Fibroblast of pulmonary artery (primary cell): ENCODE measurements at places on chromosomes 6 and 20.
A peak's percentile ranks its signal among the peaks of the same experiment; 100 is the strongest.

DNA sequence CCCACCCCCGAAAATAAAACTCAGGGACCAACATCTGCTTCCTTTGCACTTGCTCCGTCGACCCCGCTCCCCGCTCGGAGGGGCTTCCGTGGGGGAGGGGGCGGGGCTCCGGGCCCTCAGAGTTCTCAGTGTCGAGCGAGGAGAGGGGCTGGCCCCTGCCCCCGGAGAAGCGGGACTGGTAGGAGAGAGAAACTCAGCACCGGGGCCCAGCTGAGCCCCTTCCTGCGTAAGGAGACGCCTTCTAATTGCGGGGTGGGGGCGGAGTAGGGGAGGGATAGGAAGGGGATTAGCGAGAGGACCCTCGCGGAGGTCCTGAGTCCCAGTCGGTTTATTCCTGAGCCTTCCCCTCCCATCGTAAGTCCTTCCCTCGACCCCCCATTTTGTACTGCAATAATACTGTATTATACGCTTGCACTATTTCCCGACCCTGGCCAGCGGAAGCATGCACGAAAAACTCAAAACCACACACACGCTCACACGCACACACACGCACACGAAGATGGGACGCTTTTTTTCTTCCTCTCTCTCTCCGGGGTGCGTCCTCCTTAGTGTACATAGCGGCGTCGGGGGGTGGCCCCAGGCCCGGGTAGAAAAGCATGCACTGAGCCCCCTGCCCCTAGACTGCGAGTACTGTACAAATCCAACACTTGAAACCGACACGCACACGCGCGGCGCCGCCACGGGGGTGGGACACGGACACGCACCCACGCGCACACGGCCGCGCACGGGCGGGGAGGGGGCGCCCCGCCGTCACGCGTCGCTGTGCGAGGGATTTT lies 22.1 kb upstream of the SLC22A7 start:
- no peak for DNase-seq

DNA sequence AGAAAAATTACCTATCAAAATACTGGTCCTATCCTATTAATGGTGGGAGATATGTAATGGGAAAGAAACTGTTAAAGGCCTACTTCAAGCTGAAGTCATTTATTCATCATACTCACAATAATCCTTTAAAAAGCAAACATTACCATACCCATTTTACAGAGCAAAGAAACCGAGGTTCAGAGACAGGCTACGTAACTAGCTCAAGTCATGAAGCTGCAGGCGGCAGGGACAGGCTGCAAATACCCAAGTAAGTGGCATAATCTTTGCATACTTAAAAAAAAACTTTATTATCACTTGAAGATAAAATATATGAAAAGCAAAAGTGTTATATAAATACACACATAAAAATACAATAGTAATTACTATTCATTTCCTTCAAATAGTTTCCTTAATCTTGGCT lies 2.6 kb downstream of the RALGAPA2 start:
- no peak for DNase-seq

DNA sequence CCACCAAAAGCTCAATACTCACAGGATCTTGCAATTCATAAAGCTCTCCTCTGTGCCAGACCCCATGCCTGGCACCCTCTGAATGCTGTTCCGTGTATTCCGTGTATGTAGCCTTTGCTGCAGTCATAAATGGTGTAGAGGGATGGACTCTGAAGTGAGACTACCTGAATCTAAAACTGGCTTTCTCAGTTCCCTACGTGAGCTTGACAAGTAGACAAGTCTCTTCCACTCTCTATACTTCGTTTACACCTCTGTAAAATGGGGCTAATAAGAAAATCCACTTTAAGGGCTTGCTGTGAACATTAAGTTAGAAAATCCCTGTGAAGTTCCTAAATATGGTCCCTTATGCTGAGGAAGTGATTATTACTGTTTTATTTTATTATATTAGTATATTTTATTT lies 31.5 kb downstream of the PPP1R16B start:
- no peak for DNase-seq

DNA sequence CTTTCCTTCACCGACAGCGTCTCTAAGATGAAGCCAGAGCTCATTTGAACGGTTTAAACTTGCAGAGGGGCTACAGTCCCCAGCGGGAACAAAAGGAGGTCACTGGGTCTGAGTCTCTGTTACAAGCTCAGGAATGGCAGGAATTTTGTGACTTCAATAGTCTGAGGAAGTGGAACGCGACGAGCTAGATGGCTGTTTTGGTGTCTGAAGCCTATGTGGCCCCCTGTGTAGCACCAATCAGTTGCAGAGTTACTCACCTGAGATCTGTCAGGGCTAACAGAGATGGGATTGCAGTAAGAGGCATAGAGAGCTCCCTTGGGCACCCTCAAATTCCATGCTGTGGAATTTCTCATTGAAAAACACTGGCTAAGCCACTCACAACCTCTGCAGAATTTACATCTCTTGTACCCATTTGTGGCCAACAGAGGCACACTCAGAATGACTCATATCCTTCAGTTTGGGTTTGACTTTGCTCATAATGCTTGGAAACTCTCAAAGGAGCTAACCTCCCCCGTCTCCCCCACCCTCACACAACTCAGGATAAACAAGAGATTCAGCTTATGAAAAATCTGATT lies 7.1 kb upstream of the TCP11 start:
- DNase-seq = peak; percentile 65

DNA sequence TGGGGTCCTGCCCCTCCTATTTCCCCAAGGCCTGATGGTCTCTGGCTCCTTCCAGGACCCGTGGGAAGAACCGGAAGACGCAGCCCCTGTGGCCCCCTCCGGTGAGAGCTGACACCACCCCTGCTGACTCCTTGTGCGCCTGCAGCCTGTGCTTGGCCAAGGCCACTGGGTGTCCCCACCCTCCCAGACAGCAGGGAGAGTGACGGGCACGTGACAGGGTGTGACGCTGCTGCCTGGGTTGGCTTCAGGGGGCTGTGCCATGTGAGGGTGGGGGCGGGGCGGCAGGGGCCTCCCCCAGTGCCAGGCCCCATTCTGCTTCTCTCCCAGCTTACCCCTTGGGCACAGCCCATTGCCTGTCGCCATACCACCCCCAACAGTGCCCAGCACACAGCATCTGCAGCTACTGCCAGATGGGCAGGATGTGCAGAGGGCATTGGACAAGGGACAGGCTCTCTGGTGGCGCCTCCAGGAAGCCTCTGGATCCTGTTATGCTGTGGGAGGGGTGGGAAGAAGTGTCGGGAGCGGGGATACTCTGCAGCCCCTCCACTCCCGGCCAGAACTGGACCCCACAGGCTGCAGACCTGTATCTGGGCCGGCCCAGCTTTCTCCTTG lies 2.9 kb downstream of the BIRC7 start:
- no peak for DNase-seq

- peak; percentile 51 for DNase-seq
These were observed 228.9 kb upstream of the JAG1 start for GRCh38 chr20:10902576-10903282.

DNA sequence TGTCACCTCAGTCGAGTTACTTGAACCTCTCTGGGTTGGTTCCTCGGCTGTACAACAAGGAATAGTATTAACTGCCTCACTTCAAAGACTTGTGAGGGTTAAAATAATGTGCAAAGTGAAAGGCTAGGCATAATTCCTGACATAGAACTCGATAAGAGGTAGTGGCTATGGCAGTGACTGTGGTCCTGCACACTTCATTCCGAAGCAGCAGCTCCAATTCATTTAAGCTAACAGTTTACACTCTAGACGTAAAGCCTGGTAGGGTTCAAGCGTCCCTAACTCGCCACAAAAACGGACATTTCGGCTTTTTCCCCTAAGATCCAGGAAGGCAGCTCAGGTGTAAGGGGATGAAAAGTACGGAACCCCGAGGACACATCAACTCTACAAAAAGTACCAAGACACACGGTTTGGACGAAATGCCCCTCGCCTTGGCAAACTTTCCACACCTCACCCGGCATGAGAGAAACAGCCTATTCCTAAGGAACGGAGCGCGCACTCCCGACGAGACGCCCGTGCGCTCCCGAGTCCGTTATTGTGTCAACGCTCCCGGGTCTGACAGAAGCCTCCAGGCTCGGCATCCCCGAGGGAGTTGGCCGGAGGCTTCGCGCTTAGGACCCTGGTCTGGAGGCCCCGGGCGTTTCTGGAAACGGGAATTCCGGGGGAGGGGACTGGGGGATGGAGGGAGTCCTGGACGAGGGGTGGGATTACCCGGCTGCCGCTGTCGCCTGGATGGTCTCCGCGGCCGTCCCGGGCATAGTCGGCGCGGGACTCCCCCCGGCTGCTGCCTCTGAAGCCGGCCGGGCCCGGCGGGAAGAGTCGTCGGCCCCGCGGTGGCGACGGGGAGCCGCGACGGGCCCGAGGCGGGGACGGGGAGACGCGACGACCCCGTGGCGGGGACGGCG lies 937 bp downstream of the ZNF318 start:
- DNase-seq = peak; percentile 49

GRCh38 chr6:70282312-70282918 lies 20.5 kb downstream of the COL9A1 start:
- DNase-seq = no peak

DNA sequence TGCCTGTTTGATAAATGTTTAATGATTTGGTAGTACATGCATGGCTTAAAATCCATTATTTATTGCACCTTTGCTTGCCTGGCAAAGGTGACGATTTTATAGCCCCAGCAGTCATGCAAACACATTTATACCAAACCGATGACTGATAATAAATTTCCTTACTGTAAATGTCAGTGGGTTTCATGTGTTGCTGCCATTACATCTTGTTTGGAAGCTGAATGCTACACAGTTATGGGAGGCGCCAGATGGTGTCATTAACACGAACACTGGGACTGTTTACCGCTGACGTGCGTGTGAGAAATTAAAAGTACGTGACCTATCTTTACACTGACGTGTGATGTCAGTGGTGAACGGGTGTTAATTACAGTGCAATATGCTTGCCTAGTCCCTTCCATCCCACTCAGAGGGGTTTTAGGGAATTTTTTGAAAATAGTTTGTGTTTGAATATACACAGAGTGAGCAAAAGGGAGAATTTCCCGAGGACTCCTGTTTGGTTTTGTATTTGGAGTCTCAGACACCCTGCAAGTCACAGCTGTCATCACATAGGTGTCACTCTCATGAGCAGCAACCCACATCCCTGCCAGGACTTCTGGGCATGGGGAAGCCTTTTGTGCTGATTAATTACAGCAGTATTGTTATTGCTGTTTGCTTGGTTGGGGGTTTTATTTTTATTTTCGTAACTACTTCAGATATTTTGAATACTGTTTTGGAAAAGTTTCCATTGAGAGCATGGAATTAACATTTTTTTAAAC lies 151.8 kb upstream of the INSM1 start:
- no peak for DNase-seq

GRCh38 chr6:143346004-143346403 lies 104.5 kb downstream of the ADAT2 start:
- no peak for DNase-seq

GRCh38 chr20:12217382-12217781 lies 299.7 kb downstream of the BTBD3 start:
- peak; percentile 32 for DNase-seq

- peak; percentile 2 for DNase-seq
These were observed 28.2 kb downstream of the PDRG1 start for GRCh38 chr20:31923388-31924331.

- no peak for DNase-seq
These were observed 25.7 kb downstream of the TGM2 start for GRCh38 chr20:38139156-38139912.

- peak; percentile 1 for DNase-seq
These were observed 760.3 kb upstream of the NRSN1 start for GRCh38 chr6:23365732-23366131.

DNA sequence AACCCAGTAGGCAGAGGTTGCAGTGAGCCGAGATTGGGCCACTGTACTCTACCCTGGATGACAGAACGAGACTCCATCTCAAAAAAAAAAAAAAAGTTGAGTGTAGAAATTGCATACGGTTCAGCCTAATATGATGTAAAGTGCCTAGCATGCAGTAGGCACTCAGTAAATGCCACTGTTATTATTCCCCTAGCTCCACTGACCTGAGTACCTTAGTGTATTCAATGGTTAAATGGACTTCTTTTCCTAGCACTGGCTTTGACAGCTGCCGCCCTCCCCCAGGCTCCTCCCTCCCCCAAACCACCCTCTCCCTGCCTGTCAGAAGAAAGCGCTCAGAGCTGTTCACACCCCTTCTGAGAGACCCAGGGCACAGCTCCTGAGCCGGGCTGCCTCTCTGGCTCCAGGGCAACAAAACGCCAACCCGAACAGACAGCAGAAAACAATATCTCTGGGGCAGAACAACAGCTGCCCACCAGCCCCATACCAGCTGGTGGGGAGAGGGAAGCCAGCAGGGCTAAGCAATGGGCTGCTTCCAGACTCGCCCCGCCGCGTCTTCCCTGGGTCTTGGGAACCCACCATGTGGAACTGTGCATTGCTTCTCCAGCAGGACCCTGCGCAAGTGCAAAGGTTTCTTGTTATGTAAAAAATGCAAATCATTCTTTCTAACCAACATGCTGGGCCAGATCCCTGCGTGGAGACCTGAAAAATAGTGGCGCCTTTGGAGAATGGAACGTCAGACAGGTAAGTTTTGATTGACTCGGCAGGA lies 4.5 kb downstream of the CPNE5 start:
- no peak for DNase-seq

- no peak for DNase-seq
These were observed 356.3 kb upstream of the IRAK1BP1 start for GRCh38 chr6:78511009-78511408.

- DNase-seq = no peak
These were observed 410.0 kb upstream of the SULF2 start for GRCh38 chr20:48195121-48195870.

DNA sequence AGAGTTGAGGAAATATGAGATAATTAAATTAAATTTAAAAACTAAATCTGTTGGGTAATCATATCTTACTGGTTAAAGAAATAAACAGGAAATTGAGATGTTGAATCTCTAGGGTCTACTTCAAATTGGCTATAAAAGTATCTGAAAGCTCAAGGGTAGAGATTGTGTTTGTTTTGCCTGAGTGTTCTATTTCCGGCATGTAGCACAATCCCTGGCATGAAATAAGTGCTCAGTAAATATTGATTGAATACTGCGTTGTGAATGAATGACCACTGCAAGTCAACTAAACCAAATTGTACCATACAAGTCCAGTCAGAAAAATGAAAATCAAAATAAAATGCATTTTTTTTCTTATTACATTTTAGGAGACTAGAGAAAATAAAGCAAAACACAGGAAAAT lies 709.8 kb downstream of the EPM2A start:
- DNase-seq = no peak

DNA sequence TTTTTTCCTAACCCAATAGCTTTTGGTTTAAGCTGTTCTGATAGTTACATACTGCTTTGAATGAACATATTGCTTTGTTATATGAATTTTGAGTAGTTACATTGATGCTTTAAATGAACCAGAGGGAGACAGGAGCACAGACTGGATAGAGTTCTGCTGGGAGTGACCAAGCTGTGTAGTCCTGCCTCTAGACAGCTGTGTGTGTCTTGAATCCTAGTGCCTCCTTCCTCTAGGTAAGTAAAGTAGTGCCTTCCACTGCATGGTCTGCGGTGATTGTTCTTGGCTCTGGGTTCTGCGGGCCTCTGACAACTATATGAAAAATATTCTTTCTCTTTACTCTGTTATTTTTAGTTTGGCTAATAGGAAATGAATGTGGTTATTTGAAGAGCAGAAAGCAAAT lies 46.0 kb upstream of the ADGRG6 start:
- no peak for DNase-seq
